ENCODE measurements at places on chromosomes 2 and 18.

DNA sequence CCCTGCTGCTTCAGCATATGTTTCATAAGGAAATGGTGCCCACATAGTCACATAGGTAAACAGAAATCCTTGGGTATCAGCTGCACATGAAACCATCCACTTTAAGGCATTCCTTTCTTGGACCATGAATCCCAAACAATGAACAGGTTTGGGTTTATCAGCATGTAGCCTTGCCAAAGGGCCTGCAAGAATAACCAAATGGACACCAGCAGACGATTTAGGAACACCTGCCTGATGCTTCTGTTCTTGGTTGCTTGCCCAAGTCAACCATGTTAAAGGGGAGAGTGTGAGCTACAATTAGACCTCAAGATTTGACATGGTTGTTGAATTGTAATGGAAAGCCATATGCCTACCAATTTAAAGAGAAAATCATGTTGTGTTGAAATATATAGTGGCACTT, 1342.7 kb upstream of the PIK3C3 start:
- DNase-seq: no peak

DNA sequence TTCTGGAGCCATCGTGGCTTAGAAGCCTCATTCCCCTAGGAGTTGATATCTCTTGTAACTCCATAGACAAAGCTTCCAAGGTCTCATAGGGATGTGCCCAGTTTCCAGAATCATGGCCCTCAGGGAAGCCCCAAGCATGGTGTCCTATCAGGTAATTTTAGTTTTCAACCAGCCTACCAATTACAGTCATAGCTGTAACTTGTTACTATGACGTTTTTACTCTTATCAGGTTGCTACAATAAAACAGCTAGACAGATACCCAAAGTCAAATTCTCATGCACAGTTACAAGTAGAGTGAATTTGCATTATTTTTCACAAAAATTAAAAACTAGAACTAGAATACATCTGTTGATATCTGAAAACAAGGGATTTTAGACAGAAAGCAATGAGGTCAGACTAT, 8.9 kb downstream of the LYPD6 start:
- no peak for DNase-seq

- no peak for DNase-seq
Observed at GRCh38 chr18:48292782-48293424, 116.3 kb downstream of the ZBTB7C start.

DNA sequence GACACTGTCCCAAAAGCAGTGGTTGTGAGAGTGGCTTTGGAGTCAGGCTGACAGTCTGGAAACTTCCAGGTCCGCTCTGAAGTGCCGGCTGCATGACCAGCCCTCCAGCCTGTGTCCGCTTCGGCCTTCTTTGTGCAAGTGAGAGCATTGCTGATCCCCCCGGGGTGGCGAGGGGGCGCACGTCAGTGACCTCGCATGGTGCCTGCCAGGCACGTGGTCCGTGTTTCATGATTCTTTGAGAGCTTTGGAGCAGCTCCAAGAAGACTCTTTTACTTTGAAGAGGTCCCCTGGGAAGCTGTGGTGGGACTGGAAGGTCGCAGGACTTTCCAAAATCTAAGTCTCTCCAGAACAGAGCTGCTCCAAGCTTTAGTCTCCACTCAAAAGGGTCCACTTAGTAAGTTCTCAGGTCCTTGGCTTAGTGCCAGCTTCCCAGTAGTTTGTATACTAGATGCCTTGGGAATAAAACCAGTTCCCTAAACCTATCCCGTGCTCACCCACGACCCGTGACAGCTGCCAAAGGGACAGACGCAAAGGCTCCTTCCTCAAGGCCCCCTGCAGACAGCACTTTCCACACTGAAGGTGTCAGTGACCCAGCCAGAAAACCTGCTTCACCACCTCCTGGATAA, 68.8 kb downstream of the ADI1 start:
- DNase-seq: no peak

- DNase-seq: no peak
Observed at GRCh38 chr2:40477361-40477760, 25.5 kb upstream of the SLC8A1 start.
